ENCODE measurements at places on chromosomes 6 and 20.

DNA sequence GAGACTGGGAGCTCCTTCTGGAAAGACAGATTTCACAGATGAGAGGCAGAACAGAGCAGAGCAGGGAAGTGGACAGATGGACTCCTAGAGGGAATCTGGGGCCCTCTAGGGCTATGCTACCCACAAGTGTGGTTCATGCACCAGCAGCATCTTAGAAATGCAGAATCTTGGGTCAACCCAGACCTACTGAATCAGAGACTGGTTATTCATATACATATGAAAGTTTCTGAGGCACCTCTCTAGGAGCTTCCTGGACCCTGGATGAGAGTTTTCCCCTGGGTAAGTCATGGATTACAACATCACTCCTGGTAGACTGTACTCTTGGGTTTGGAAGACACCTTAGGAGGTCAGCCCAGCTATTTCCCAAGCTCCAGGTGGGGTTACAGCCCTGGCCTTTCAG, 55.4 kb upstream of the SAYSD1 start:
- DNase-seq, result no peak

GRCh38 chr6:151044465-151045441, 179.3 kb downstream of the MTHFD1L start:
- DNase-seq, result no peak

GRCh38 chr6:63609231-63609630, 26.4 kb upstream of the PHF3 start:
- no peak for DNase-seq

DNA sequence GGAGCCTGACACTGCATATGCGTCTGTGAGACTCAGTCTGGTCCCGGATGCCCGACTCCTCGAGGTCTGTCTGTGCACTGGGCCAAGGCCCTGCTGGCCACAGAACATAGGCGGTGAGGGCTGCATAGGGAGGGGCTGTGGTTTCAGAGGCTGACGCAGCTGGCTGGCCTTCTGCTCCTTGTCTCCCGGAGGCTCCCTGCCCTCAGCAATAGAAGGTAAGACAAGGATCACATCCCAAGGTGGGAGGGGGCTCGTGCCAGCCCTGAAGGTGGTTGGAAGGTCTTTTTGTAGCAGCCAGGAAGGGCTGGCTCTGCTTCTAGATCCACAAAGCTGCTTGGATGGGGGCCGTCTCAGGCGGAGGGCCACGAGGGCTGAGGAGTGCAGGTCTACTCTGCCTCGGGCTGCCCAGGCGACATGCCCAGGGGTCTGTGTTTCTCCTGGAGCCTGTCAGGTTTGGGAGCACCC, 239.8 kb upstream of the SULF2 start:
- no peak for DNase-seq

GRCh38 chr20:9632991-9633390, 118.6 kb downstream of the LAMP5 start:
- DNase-seq, result no peak

- DNase-seq, result no peak
Measured at GRCh38 chr6:126722411-126722810, 382.5 kb downstream of the CENPW start.

GRCh38 chr20:19952392-19952791, 64.8 kb upstream of the NAA20 start:
- DNase-seq, result no peak

DNA sequence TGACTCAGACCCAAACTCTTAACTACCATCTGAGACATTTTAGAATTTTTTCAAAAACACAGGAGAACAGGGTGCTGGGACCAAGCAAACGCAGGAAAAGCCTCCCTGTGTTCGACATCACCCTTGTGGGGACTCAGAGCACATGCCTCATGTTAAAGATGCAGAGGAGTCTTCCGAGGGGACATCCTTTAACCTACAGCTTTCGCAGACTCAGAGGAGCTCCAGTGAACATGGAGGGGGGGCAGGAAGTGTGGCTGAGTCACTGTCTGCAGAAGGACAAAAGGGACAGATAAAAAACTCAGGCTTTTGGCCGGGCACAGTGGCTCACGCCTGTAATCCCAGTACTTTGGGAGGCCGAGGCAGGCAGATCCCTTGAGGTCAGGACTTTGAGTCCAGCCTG, 15.1 kb downstream of the BMP7 start:
- DNase-seq, result no peak

DNA sequence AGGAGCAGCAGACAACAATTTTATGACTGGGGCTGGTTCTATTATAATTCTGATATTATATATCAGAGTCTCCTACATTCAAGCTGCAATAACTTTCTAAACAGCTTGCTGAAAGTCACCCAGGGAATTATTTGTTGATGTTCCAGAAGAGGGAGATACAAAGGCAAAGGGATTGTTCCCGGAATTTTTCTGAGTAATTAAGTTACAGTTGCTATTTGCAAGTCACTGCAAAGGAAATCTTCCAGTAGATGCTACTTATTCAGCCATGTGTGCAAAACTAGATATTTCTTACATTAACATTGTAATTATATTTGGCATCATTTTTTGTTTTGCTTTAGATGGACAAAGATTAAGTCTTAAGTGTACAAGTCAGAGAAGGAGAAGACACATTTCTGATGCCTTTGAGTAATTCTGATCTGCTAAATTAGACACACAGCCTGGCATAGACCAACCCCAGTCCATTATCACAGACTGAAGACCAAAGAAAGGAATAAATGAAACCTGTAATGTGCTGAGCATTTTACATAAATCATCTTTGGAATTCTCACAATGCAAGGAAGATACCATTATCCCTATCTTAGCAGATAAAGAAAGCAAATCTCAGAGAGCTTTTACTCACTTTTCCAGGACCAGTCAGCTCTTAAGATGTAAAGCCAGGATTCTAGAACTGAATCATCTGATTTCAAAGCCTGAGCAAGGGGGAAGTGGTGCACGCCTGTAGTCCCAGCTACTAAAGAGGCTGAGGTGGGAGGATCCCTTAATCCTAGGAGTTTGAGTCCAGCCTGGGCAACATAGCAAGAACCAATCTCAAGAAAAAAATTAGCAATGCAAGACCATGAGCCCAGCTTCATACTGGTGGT, 62.6 kb upstream of the AKAP12 start:
- no peak for DNase-seq

- DNase-seq, result no peak
Measured at GRCh38 chr6:24195836-24196597, 70.0 kb downstream of the NRSN1 start.

- DNase-seq, result no peak
Measured at GRCh38 chr6:145055567-145055966, 679.8 kb downstream of the EPM2A start.

DNA sequence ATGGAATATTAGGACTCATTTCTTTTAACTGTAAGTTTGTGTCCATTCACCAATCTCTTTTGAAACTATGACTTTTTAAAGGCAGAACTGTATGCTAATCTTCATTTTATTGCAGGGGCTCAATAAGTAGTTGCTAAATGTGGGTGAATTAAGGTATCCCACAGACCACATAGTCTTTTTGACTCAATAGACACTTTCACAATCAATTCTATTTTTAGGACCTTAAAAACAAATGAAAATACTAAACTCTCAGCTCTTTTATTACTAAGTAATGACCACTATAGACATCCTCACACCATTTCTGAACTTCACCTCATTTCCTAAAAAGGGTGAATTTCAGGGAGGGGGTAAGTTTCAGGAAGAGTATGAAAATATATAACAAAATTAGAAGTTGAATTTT, 106.8 kb upstream of the BEND6 start:
- DNase-seq, result no peak

DNA sequence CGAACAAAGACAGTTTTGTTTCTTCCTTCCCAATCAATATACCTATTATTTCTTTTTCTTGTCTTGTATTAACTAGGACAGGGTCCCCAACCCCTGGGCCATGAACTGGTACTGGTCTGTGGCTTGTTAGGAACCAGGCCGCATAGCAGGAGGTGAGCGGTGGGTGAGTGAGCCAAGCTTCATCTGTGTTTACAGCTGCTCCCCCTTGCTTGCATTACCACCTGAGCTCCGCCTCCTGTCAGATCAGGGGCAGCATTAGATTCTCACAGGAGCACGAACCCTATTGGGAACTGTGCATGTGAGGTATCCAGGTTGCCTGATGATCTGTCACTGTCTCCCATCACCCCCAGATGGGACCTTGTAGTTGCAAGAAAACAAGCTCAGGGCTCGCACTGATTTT, 151.9 kb downstream of the CDKAL1 start:
- DNase-seq, result no peak

DNA sequence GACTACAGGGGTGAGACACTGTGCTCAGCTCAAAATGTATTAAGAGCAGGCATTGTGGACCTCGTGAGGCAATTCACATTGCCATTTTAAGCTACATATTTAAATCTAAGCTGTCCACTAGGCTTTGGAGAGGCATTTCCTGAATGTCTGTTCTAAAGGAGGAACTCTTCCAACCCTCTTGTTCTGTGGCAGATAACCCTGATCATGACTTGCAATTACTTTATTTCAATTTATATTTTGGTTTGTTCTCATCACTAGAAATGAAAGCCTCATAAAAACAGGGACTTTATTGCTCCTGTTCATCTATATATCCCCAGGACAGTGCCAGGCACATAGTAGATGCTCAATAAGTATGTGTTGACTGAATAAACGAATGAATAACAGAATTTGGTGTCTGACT, 84.0 kb upstream of the SALL4 start:
- DNase-seq, result no peak

DNA sequence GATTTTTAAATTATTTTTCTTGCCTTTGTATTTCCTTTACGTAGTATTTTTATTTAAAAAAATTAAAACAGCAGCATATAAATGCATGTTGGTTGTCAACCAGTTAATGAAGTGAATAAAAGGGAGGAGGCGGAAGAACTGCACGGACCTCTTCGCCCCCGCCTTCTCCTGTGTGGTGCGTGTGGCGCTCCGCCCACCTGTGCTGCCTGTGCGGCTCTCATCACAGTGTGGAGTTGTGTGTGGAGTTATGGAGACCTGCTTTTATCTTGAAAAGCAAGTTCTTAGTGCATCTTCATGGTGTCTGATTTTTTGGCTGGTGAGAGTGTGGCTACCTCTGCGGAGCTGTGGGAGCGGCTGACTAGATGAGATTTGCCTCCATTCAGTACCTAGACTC, 58.4 kb downstream of the PTPN1 start:
- DNase-seq, result no peak

DNA sequence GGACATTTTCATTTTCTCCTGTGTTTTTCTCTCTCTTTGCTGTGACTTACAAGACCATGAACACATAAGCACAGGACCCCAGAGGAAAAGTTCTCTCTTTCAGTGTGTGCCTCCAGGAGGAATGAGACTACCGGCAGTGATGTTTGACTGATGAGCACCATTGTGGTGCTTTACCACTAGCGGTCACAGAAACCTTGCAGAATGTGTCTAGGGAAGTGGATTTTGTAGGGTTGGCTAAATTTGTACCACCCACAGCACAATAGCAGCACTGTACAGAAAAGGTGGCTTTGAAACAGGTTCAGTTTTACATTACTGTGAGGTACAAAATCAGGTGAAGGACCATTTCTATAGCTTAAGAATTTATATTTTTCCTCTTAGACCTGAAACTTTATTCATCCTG, 301.9 kb upstream of the SUPT3H start:
- no peak for DNase-seq

DNA sequence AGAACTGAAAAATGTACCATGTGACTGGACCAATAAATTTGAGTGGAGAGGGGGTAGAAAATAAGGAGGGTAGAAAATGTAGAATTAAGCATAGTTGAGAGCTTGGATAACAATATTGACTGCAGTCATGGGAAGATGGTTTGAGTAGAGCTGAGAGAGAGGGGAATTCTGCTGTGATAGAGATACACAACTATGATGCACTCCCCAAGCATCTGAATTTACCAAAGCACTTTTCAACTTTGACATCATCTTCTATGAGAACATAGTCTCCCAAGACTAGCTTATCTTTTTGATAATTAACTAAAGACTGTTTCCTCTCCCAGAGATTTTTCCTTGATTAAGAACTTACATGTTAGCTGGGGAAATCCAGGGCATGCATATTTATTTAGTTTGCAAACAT, 103.1 kb downstream of the TNFRSF21 start:
- no peak for DNase-seq

GRCh38 chr6:14559746-14560536, 442.4 kb downstream of the CD83 start:
- no peak for DNase-seq

DNA sequence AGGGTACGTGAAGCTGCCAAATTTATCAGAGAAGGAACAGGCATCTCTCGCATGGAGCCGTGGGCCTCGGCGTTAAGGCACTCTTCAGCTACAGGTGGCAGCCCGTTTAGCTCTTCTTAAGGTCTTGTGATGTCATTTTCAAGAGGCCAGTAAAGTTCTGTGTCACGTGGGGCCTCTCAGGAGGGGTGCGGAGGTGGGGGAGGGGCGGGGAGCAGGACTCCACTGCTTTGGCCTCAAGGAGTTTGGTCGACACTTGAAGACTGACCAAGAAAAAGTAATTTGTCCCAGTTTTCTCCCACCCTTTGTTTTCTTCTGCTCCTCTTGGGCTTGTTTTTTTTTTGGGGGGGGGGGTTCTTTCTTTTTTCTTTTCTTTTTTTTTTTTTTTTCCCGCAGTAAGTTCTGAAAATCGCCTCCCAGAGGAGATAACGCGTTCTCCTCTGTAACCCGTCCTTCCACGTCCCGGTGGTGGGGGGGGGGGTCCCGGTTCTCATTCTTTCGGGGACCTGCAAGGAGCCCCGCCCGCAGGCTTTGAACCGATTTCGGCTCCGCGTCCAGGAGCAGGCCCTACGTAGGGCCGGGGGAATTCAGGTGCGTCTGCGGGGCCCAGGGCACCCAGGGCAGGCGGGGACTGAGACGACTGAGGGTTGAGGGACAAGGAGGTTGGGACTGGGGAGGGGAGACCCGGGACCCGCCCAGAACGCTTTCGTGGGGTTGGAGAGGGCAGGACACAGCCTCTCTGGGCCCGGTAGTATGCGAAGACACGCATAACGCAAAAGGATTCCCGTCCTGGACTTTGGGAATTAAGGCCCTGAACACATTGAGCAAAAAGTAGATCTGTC, 26.0 kb downstream of the GPX6 start:
- DNase-seq, result peak; percentile 62

All from D341Med (cell line).